ENCODE measurements at places on chromosomes 11 and 22.

DNA sequence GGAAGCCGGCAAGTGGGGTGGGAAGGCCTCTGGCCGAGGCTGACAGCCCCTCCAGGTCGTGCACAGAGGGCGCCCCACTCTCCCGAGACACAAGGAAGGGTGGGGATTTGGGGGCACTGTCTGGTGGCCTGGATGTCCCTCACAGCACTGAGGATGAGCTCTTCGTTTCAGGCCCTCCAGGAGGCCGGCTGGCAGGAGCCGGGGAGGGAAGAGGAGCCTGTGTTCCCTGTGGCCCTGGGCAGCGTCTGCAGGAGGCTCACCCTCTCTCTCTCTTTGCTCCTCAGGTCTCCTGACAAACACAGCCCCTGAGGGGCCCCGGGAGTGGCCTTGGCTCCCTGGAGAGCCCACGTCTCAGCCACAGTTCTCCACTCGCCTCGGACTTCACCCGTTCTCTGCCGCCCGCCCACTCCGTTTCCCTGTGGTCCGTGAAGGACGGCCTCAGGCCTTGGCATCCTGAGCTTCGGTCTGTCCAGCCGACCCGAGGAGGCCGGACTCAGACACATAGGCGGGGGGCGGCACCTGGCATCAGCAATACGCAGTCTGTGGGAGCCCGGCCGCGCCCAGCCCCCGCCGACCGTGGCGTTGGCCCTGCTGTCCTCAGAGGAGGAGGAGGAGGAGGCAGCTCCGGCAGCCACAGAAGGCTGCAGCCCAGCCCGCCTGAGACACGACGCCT lies 1078.0 kb downstream of the BRD1 start:
- no peak for DNase-seq

DNA sequence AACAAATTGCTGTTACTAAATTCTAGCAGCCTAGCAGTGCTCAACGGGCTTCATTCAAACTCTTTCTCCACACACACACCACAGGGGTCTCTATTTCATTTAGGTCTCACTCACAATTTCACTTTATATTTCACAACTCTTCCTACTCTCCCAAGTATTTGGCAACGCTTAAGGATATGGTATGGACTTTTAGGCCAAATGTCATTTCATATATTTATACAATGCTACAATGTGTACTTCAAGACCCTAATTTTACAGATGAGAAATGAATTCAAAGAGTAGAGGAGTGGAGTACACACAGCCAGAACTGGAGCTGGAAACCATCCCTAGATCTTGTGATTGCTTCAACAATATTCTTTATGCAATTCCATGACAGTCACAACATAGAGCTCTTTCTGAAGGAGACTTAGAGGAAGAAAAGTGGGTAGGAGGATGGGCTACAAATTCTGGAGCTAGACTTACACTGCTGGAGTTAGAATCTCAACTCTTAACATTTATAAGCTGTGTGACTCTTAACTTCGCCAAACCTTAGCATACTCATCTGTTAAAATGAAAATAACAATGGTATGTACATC lies 2.5 kb upstream of the MS4A13 start:
- DNase-seq, result no peak

DNA sequence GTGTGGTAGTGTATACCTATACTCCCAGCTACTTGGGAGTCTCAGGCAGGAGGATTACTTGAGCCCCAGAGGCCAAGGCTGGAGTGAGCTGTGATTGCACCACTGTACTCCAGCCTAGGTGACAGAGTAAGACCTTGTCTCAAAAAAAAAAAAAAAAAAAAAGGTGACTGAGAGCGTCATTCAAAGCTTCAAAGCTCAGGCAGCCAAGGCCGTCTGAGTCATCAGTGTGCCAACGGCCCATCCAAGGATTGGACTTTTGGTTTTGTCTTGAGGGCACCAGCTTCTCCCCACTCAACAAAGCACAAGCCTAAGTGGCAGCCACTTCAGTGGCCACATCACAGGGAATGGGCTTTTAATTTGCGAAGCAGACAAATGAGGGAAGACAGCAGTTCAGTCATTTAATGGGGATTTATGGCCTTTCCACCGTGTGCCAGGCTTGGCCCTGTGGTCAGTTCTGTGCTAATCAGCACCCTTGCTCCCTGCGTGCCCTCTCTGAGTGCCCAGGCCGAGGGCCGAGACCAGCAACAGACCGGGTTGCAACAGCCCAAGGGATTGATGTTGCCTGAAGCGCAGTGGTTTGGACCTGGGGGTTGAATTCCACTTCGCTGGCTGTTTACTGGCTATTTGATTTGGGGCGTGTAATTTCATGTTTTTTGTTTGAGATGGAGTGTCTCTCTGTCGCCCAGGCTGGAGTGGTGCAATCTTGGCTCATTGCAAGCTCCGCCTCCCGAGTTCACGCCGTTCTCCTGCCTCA lies 30.2 kb upstream of the CRYBB3 start:
- no peak for DNase-seq

DNA sequence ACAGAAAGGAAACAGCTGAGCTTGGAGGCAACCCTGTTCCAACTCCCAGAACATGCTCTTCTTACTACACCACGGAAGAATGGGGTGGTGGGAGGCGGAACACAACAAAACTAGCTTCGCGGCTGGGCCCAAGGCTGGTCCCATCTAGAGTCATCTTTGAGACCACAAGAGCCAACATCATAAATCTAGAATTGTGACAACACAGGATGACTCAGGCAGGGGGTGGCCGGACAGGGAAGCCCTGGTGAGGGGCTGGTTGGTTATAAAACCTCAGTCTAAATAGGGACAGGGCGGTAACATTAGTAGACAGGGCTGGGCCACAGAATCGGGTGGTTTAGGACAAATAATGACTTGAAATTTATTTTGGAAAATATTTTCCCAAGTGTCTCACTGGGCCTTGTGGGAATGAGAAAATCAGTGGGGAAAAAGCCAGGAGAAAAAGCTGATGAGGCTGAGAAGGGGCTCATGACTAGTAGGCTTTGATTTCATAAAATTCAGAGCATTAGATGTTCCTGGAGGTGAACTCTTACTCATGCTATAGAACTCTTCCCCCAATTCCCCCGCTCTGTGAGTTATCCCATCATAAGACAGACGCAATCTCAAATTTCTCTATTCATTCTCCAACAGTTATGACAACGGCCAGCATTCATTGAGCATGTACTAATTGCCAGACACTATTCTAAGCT lies 151.8 kb upstream of the TIMP3 start:
- DNase-seq, result no peak

GRCh38 chr22:32378707-32379272 lies 21.1 kb downstream of the RFPL3 start:
- DNase-seq, result no peak

DNA sequence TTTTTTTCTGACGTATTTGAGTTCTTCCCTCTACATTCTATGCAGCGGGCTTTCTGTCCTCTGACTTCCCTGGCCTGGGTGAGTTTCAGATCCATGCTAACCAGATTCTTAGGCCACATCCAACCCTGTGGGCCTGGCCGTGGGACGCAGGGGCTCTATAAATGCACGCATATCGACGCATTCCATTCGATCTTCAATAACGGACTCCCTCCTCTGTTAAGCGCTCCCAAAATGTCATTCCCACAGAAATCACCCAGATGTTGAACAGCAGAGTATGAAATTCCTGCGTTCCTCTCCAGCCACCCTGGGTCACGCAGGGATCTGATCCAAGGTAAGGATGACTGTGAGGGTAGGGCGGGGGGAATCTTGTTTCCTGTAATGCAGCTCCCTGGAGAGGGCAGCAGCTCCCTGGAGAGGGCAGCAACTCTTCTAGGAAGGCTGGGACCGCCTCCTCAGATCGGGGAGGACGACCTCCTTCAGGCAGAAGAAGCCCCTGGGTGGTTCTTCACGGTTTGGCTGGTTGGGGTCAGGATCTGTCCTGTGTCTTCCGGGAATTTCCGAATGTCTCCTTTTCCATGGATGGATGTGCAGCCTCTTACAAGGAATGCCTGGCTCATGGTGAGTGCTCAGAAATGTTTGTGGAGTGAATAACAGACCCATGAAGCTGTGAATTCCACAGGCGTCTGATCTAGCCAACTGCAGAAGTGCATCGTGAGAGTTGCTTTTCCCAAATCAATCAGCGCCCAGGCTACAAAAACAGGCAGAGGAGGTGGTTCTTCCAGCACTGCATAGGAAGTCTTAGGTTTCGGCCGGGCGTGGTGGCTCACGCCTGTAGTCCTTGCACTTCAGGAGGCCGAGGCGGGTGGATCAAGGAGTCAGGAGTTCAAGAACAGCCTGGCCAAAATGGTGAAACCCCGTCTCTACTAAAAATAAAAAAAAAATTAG lies 12.2 kb downstream of the MRGPRD start:
- DNase-seq, result no peak

DNA sequence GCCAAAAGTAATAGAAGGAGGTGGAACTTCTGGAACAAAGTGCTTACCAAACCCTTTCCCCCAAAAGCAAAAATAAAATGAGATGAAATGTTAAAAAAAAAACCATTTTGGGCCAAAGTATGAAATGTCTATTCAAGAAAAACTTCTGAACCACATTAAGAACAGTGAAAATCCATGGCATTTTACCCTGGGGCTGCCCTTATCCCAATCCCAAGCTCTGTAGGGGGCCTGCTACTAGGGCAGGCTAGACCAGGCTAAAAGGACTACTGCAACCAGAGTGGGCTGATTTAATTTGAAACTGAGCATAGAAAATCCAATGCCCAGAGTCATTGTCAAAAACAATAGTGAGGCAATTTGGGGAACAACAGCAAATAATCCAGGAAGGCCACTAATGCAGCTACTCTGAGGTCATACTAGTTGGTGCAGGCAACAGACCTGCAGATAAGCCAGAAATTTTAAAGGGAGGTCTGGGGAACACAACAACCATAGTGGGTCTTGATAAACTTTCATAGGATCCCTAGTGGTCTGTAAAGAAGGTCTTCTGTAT lies 99.4 kb downstream of the RELT start:
- DNase-seq, result no peak

DNA sequence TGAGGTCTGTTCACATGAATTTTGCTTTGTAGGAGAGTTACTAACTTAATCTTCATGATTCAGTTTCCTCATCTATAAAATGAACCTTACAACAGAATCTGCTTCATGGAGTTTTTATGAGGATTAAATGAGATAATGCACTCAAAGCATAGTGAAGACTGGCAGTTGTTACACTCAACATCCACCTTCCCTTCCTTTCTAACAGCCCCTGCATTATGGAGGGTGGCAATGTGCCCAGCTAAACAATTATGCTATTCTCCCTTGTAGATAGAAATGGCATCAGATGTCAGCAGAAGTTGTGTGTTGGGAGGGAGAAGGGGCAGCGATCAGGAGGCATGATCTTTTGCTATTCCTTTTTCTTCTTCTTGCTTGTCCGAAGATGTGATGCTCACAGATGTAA lies 6.5 kb downstream of the POU2AF1 start:
- DNase-seq, result no peak

- no peak for DNase-seq
Observed at GRCh38 chr22:48076008-48076407, 1313.6 kb downstream of the TBC1D22A start.

- DNase-seq, result no peak
Observed at GRCh38 chr11:62147545-62147944, 23.7 kb downstream of the INCENP start.

DNA sequence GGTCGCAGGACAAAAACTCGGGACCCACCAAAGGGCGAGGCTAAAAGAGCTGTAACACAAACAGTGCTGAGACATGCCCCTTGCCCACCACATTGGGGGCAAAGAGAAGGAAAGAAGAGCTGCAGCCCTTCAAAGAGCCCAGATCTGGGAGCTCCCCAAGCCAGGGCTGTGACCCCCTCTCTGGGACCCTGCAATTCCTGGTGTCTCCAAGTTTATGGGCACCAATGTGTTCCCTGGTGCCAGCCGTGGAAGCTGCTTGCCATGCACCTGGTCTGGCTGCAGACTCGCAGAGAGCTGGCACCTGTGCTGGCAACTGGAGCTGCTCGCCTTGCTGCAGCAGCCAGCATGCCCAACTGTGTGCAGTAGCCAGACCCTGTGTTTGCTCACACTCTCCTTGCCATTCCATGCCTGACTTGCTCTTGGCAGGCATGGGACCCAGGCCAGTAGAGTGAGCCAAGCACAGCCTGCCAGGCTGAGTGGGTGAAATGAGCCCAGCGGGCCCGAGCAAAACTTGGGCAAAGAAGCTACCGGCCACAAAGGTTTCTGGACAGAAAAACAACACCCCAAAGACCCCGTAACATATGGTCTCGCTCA lies 16.0 kb downstream of the RRP8 start:
- DNase-seq, result no peak
